Thymus (tissue), 14 donors: ENCODE measurements at places on chromosomes 4 and X.

DNA sequence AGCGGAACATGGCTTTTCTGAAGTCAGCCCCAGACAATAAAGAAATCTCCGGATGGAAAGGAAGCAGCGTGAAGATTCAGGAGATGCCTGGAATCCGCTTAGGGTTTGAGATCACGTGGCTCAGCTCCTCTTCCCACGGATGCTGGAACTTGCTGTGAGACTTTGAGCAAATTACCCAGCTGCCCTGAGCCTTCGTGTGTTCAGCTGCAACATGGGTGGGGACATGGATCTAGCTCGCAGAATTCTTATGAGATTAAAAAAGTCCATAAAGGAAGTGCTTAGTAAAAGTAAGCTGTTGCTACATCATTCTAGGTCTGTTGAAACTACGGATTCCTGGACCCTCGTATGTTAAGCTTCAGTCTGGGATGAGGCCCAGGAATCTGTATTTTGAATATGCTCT lies 55.7 kb upstream of the STIM2 start:
- DNase-seq, result no peak

DNA sequence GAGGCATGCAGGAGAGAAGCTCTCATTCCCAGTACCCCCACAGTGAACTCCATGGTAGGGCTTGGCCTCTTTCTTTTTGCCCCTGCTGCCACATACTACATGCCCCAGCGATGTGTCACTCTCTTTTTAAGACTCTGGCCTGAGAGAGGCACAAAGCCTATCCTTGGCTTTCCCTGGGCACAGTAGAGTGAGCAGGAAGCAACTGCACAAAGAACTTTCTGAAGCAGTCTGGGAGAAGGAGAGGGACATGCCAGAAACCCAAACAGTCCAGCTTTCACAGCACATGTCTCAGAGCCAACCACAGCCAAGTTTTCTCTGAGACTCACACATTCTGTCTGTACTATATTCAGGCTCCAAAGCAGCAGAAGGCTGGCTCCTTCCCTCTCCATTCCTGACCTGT lies 7.9 kb upstream of the NALF2 start:
- DNase-seq, result no peak

GRCh38 chrX:19100586-19100985 lies 21.7 kb downstream of the ADGRG2 start:
- DNase-seq, result no peak

- DNase-seq, result no peak
Observed at GRCh38 chr4:60089546-60090273, 1110.4 kb upstream of the ADGRL3 start.

GRCh38 chrX:74449322-74449936 lies 28.1 kb downstream of the SLC16A2 start:
- peak; percentile 70 for DNase-seq

DNA sequence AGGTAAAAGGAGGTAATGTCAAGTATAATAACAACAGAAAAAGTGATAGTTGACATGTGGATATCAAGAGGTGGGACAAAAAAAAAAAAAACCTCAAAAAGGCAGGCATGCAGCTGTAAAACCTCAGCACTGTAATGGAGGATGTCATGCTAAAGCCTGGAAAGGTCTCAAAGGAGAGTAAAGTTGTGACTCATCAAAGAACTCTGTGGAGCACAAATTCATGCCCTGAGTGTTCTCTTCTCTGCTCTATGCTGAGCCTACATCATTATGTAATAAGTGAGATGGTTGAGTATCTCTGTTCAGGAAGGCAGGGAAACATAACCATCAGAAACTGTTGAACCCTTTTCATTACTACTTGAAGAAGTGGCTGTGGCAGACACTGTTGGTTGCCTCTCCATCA lies 597.8 kb downstream of the BCOR start:
- no peak for DNase-seq

- no peak for DNase-seq
Observed at GRCh38 chrX:91079342-91080114, 355.1 kb upstream of the PABPC5 start.
